ENCODE measurements at places on chromosomes 5 and 9.

GRCh38 chr9:126777733-126778132 is 27.1 kb upstream of the ZBTB43 start:
- DNase-seq = no peak

- DNase-seq = peak; percentile 83
These were observed 28.0 kb downstream of the LCP2 start for GRCh38 chr5:170269579-170269978.

DNA sequence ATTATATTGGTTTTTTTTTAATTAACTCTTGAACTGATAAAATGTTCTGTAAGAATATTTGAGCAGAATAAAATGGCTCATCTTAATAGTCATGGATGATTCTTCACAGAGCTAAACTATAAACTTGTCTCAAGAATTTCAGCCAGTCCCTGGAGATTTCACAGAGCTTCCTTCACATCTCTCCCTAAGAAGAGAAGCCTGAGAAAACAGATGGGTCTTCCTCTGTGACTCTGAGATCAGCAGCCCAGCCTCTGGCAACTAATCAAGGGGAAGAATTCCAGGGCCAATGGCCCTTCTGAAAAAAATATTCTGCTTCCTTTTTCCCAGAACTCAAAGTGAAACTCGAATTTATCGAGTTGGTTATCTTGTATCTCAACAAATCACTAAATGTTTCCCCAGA is 122.2 kb upstream of the ITGA1 start:
- DNase-seq = no peak

- no peak for DNase-seq
These were observed 358.0 kb downstream of the CDH12 start for GRCh38 chr5:22495016-22495720.

- DNase-seq = no peak
These were observed 79.5 kb downstream of the TTC39B start for GRCh38 chr9:15227491-15227890.

GRCh38 chr9:35611230-35611797 is 6.3 kb downstream of the TESK1 start:
- DNase-seq = peak; percentile 84

DNA sequence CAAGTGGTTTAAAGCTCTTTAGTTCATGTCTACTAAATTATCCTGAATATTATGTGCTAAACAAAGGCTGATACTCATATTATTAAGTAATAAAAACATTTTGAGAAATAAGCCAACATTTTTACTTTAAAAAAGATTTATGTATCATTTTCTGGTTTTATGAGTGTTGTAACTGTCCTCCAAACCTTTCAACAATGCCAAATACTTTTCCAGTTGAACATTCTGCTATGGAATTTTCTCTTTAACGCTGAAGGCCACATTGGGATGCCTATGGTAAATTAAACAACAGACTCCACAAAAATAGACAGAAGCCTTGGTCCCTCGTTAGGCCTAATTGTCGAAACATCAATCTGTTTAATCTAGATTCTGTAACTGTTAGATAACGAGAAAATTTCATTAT is 131.3 kb downstream of the GLIS3 start:
- DNase-seq = no peak

GRCh38 chr9:79583952-79584654 is 12.3 kb downstream of the TLE4 start:
- DNase-seq = peak; percentile 69

- DNase-seq = no peak
These were observed 175.2 kb downstream of the GAS1 start for GRCh38 chr9:86771941-86772634.

- no peak for DNase-seq
These were observed 390 bp upstream of the SNX2 start for GRCh38 chr5:122774519-122774860.

- peak; percentile 83 for DNase-seq
These were observed 35.3 kb upstream of the CLPTM1L start for GRCh38 chr5:1380011-1380817.

GRCh38 chr5:79613549-79613948 is 1.3 kb downstream of the TENT2 start:
- DNase-seq = no peak

All from activated effector memory CD4-positive, alpha-beta T cell treated with anti-CD3 and anti-CD28 coated beads, Interleukin-2, amount 50 U/mL, for 16 hours (primary cell).